EL (cell line): ENCODE measurements at places on chromosomes 4 and X.

- DNase-seq: peak; percentile 42
Measured at GRCh38 chr4:119038116-119038841, 97.4 kb upstream of the MYOZ2 start.

GRCh38 chr4:150117094-150117493 is 38.8 kb downstream of the DCLK2 start:
- peak; percentile 70 for DNase-seq

- DNase-seq: no peak
Measured at GRCh38 chr4:152594978-152595925, 59.4 kb upstream of the FBXW7 start.

DNA sequence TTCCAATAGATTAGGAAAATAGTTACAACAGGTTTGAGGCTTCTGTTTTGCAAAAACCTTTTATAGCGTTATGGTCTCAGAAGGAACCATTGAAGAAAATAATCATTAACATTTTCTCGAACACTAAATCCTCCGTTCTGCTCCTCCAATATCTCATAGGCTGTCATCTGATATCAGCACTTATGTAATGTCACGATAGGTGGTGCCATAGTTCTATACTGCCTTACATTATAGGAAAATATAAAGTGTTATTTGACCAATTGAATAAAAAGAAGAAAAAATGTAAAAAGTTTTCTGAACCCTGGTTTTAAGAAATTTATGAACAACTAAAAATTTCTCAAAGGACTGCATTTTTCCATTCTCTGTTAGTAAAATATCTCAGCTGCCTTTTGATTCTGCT is 291.4 kb downstream of the RPA4 start:
- no peak for DNase-seq

DNA sequence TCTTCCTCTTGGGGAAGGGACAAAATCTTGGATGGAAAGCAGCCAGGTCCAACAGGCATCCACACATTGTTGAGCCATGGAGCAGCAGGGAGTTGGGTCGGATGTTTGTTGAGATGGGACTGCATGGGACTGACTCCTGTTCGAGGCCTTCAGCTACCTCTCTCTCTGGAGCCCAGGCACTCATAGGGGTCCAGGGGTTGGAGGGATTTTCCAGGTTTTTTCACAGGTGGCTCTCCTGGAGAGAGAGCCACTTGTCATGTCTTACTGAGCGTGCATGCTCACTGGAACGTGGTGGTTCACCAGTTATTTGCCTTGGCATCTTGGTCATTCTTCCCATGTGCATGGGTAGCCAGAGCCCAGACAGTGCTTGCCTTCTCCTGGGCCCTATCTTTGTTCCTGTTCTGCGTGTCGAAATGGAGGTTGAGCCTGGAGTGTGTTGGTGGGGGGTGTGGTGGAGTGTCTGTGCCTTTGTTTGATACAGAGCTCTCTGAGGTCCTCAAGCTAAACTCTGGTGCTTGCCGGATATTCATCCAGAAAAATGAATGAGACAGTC is 60.6 kb downstream of the NBDY start:
- no peak for DNase-seq

GRCh38 chr4:35993606-35994005 is 250.7 kb downstream of the ARAP2 start:
- DNase-seq: no peak

GRCh38 chr4:159201168-159201567 is 98.3 kb downstream of the RAPGEF2 start:
- DNase-seq: no peak

- no peak for DNase-seq
Measured at GRCh38 chrX:9865804-9866472, 79.7 kb downstream of the SHROOM2 start.

- no peak for DNase-seq
Measured at GRCh38 chrX:154459832-154460231, 1.8 kb downstream of the PLXNA3 start.

DNA sequence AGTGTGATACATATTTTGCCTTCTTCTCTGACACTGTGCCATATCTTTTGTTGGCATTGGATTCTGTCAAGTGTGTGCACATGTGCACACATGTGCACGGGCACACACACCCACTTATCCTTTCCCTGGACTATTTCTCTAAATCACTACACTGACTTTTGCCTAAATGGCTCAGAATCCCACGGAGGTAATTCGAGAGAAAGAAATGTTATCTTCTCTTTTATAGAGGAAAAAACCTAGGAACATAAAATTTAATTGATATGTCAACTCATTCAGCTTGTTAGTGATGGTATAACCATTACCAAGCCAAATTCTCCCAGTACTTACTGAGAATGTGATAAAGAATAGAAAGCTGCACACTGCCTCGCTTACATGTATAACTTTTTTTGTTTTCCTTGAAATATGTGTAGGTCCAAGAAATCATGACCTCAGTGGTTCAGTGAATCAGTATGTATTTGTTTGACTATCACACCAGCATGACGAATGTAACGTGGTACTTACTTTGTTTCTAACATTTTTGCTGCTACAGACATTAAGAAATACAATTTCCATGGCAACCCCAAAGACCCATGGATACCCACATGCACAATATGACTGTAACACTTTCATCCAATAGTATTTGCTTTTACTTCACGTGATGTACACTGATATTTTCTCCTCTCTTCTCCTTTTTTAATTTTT is 163.0 kb downstream of the PCDH7 start:
- DNase-seq: no peak

- DNase-seq: peak; percentile 0
Measured at GRCh38 chr4:120443116-120443515, 376.5 kb upstream of the MAD2L1 start.
